LHCN-M2 (cell line): ENCODE measurements at places on chromosomes 6 and 20.

- no peak for DNase-seq
These were observed 43.4 kb upstream of the RALGAPA2 start for GRCh38 chr20:20755674-20756319.

GRCh38 chr6:52020945-52021570 lies 66.4 kb downstream of the PKHD1 start:
- DNase-seq = peak; percentile 10

DNA sequence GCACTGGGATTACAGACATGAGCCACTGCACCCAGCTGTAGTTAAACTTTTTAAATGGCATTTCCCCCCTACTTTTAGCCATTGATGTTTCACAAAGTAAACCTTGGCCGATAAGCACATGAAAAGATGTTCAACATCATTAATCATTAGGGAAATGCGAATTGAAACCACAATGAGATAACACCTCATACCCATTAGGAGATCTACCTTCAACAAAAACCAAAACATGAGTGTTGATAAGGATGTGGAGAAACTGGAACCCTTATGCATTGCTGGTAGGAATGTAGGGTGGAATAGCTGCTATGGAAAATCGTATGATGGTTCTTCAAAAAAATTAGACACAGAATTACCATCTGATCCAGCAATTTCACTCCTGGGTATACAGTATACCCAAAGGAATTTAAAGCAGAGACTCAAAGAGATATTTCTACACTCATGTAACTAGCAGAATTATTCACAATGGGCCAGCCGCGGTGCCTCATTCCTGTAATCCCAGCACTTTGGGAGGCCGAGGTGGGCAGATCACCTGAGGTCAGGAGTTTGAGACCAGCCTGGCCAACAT lies 286.5 kb upstream of the JARID2 start:
- DNase-seq = no peak

DNA sequence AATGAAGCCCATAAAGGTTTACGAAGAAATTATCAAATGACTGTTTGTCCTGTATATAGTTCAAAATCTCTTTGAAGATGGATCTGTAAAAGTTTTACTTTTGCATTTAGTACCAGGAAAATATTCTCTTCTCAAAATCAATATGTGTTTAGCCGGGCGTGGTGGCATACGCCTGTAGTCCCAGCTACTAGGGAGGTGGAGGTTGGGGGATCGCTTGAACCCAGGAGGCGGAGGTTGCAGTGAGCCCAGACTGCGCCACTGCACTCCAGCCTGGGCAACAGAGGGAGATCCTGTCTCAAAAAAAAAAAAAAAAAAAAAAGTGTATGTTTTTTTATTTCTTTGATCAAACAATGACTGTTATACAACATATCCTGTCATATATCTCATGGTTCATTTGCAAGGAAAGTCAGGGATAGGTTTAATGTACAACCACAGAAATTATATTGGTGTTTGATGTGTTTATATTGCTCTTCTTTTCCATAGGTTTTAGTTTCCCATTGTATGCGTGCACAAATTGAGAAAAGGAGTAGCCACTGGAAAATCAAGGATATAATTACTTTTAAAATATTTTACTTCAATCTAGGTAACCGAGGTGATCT lies 40.1 kb downstream of the SOX4 start:
- no peak for DNase-seq

DNA sequence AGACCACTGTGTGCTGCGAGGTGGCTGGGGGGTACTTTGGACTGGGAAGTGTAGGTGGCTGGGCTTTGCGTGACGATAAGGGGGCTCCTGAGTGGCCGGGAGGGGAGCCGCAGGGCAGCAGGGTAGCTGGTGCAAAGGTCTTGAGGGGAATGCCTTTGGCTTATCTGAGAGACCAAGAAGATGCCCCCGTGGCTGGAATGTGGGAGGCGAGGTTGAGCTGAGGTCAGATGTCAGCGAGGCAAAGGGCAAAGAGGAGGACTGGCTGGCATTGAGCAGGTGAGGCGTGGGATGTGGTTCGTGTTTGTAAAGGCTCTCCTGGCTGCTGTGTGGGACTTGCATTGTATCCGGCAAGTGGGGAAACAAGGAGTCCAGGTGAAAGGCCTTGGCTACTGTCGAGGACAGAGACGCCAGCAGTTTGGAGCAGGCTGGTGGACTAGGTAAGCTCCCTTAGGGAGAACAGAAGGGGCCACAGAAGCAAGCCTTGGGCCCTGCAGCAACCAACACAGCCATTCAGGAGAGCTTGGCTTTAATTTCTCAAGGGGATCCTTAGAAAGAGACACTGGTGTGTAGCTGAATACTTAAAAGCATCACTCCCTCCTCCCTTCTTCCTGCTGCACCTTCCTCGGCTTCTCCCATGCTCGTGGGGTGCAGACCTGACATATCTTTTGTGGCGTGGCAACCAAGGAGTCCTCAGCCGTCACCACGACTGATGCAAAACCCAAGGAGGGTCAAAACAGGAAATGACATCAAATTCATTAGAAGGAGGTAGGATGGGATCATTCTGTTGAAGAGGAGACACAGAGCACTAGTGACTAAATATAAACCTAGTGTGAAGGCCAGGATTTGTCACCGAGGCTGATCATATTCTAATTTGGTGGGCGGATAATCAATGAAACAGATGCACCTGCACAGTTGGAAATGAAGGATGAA lies 53.5 kb upstream of the ERVFRD-1 start:
- DNase-seq = no peak

GRCh38 chr6:113445201-113445600 lies 411.9 kb upstream of the MARCKS start:
- DNase-seq = no peak

DNA sequence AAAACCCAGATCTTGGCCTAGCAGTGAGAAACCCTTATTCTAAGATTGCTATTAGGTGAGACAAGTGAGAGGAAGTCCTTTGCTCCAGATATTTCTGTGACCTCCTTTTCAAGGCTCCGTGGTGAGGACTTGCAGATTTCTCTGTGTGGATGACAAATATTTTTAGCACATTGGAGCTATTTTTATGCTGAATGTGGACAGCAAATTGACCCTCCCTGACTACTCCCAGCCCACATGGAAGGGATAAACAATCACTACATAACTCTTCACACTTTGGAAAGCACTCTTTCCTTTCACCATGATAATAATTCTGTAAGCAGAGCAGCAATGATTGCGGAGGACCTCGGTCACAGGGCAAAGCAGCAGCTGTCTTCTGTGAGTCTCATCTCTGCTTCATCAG lies 88.0 kb upstream of the ADGRF1 start:
- DNase-seq = no peak

DNA sequence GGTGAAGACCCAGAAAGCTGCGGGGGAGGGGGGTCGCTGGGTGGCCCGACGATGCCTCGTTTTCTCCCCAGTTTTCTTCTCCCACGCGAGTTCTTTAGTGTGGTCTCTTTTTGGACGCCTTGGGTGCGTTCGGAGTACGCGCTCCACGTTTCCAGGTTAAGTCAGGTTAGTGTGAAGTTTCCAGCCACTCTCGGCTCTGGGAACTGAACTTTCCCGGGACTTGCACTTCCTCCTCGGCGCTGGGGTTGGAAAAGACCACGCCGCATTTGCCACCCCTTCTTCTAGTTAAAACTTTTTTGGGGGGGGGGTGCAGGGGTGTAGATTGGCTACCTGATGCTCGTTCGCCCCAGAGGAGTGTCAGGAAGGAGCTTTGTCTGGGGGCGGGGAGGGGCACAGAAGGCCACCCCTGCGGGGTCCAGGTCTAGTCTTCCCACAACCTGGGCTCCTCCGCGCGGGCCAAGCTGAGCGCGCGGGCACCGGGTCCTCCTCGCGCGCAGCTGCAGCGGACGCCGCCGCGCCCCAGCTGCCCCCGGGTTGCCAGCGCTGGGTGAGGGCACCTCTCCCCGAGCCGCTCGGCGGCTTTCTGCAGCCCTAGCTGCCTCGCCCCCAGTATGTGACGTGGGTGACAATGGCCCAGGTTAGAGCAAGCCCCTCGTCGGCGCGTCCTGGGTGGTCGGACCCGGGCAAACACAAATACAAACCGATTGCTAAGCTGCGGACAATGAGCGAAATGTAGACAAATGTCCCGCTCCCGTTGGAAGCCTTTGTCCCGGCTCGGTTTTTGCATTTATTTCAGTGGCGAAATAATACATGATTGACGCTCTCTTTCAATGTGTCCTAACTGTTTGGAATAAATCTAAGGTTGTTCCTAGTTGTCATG lies 1.7 kb upstream of the NKX2-2 start:
- DNase-seq = no peak

DNA sequence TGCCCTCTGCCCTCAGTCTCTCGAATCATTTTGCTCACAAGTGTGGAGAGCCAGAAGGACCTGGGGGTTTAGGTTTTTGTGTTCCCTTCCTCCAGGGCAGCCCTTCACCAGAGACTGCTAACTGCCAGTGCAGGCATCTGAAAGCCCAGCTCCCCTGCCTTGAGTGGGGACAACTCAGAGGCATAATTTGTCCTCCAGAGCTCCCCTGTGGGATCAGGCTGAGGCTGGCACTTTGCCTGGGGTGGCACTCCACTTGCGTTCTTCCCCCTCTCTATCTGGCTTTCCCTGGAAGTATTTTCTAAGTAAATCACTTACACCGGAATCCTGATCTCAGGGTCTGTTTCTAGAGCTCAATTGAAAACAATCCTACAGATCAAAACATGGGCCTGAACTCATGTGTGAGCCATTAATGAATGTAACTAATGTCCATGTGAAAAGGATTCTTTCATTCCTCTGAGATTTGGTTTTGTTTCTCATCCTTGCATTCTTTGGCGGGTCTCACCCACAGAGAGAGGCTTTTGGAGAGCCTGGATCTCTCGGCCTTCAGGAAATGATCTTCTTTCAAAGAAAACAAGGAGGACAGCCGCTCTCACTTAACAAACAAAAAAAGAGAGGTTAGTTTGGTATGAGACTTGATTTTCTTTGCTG lies 125.7 kb upstream of the RIPOR2 start:
- DNase-seq = peak; percentile 52

- no peak for DNase-seq
These were observed 75.8 kb downstream of the PRDM1 start for GRCh38 chr6:106161893-106162292.

DNA sequence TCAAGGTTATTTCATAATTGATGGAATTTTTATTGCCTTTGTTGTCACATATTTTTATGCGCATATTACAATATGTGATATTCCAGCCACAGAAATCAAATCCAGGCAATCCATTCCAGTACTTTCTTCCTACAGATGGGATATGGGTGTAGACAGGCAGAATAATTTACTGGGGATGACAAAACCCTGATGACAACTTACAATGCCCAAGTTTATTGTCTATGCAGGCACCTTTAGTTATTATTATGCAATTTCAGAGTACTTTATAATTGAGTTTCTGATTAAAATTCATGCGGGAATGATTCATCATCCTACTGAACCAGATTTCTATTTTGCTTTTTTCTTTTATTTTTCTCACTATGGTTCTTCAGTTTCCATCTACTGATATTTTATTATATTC lies 358.7 kb downstream of the LMBRD1 start:
- no peak for DNase-seq

- DNase-seq = no peak
These were observed 28.8 kb upstream of the NHSL1 start for GRCh38 chr6:138528137-138528536.

DNA sequence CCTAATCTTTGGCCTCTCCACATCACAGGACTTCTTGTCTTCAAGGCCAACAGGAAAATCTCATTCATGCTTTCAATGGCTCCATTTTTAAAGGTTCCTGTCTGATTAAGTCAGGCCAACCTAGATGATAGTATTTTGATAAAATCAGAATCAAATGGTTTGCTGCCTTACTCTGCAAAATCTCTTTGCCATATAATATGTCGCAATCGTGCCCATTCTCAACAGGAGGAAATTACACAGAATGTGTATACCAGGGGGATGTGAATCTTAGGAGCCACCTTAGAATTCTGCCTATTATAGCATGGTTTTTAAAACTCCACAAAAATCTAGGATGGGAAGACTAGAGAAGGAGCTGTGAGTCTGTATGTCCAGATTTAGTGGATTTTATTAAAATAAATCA lies 612.9 kb upstream of the MAN1A1 start:
- DNase-seq = no peak

DNA sequence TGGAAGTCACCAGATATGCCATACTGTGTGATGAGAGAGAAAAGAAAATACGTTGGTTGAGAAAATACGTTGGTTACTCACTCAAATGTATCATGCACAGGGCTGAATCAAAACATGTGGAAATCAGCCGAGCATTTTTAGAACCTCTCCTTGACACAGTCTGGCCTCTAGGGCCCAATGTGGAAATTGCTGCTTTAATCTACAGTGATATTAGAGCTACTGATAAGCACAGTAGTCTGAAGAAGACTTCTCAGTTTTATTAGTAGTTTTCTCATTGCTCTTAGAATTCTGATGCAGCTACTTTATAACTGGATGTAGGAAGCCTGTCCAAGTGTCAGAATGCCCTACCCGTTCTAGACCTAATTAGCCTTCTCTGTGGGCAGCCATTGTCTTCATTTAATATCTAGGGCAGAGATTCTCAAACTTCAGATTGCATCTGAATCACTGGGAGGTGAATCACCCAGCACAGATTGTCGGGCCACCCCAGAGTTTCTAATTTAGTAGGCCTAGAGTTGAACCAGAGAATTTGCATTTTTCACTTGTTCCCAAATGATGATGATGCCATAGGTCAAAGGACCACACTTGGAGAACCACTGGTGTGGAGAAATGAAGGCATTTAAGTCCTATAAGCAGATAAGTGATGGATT lies 229.1 kb downstream of the PLCB1 start:
- no peak for DNase-seq

DNA sequence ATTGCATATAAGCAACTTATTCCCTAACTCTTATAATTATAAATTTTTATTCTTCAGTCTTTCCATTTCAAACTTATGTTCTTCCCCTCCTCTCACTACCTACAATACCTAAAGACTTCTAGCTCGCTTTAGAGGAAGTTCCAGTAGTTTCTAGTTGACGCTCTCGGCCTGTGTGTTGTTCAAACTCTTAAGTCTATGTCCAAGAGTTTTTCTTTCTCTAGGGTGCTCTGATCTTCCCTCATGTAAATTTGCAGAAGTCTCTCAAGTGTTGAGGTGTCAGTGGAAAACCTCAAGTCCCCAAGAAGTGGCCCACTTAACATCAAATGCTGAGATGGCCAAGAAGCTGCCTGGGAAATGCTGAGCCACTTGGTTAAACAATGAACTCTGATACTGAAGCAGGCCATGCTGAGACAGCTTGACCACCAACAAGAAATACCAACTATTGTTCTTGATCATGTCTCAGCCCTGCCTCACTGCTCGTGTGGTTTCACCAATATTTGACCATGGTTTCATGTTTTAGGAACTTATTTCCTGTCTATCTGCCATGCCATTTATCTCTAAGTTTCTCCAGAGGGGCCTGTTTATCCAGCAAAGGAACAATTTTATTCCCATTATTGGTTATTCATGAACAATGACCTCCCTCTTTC lies 100.9 kb upstream of the TCF21 start:
- DNase-seq = no peak

DNA sequence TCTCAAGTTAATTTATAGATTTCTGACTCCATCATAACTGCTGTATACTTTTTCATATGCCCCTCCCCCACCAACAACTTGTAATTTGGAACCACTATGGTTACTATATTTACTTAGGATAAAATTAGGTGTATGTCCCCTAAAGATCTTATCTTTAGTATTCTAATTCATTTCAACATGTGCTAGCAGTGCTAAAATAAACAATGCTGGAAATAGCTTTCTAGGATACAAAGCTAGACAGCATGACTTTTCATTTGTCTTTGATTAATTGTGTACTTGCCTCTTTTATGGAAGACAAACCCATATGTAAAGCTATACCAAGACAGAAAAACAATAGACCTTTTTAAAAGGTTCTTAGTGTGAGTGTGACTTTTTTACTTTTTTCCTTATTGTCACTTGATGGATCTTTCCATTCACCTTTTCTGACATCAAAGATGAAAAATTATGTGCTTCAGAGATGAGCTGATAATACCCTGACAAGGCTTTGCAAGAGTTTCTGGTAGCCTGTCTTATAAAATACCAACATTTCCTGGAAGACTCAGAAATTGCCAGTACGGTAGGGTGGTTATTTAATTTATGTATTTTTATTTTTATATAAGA lies 31.2 kb upstream of the POPDC3 start:
- DNase-seq = no peak
